ENCODE measurements at places on chromosomes 11 and 22.

- no peak for DNase-seq
Observed at GRCh38 chr11:18054511-18055103, 8.5 kb upstream of the TPH1 start.

DNA sequence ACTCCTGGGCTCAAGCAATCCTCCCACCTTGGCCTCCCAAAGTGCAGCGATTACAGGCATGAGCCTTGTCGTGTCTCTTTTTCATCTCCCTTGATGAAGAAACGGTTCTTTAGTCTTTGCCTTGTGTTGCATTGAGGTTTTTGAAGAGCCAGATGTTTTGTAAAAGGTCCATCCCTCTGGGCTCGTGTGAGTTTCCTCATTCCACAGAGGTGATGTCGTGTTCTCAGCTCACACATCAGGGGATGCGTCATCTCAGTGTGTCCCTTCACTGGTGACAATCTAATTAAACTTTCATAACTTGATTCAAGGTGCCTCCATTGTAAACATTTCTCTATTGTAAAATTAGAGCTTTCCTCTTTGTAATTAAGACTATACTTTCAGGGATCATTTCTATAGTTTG lies 29.7 kb upstream of the TEF start:
- DNase-seq, result no peak

GRCh38 chr11:107678632-107678971 lies 33.3 kb downstream of the SLN start:
- DNase-seq, result no peak

GRCh38 chr11:106785913-106786650 lies 232.2 kb downstream of the GUCY1A2 start:
- DNase-seq, result no peak

GRCh38 chr11:104462341-104462740 lies 298.4 kb upstream of the PDGFD start:
- no peak for DNase-seq

- DNase-seq, result no peak
Observed at GRCh38 chr11:66950112-66950535, 8.1 kb downstream of the PC start.

DNA sequence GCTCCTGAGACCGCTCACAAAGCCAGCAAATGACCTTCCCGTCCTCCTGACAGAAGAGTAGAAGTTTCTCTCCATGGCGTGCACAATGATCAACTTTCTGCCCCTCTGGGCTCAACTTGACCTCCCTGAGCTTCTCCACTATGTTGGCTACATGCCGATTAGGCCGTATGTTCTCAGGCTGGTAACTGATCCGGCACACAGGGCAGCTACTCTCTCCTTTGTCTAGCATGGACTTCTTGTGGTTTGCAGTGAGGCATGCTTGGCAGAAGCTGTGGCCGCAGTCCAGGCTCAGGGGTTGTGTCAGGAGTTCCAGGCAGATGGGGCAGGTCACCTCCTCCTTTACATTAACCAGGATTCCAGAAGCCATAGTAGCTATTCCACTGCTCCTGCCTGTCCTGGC lies 5.1 kb downstream of the TRIM5 start:
- DNase-seq, result no peak

- no peak for DNase-seq
Observed at GRCh38 chr11:73327812-73328364, 19.8 kb downstream of the ARHGEF17 start.

GRCh38 chr11:2342981-2343380 lies 34.1 kb upstream of the CD81 start:
- no peak for DNase-seq

GRCh38 chr11:113873236-113873626 lies 2.1 kb downstream of the USP28 start:
- no peak for DNase-seq

- no peak for DNase-seq
Observed at GRCh38 chr11:87110443-87111131, 72.9 kb downstream of the TMEM135 start.

DNA sequence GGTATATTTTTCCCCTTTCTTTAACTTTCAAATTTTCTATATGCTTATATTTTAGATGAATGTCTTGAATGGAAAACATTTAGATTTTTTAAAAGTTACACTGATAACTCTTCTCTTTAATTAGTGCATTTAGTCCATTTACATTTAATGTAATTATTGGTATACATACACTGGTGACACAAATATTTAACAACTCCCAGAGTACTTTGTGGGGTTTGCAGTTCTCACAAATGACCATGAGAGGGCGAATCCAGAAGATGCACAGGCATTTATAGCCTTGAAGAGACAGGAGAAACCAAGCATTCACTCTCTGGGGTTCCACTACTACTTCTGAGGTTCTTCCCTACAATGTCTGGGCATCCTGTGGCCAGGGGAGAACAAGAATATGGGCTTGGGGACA lies 125.1 kb downstream of the TIMP3 start:
- DNase-seq, result no peak

DNA sequence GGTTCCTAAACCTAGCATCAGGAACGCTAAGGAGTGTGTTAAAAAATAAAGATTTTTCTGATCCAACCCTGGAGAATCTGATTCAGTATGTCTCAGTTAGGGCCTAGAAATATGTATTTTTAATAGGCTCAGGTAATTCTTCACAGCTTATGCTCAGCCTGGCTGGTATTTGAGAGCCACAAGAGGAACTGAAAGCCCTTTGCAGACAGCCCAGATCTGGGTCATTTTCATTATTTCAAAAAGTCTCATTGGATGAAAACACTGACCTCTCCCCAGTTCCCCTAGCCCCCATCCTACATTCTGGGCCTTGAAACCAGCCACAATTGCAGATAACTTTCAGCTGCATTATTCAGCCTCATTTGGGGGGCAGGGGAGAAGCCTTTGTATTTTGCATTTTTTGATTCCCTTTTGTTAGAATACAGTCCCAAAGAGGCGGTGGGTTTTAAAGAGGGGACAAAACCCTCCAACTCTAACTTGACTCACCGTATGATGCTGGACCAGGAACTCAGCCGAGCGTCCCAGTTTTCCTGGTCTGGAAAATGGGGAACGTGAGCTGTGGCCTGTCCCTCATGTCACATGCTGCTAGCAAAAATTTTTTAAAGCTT lies 66.0 kb upstream of the LARGE1 start:
- no peak for DNase-seq

GRCh38 chr11:127789927-127790326 lies 789.4 kb upstream of the KIRREL3 start:
- DNase-seq, result no peak

All from amygdala (tissue), 56 donors.